Fibroblast of skin of right biceps (primary cell): ENCODE measurements at places on chromosomes 5 and 9.

GRCh38 chr5:159034083-159034824 is 65.5 kb downstream of the EBF1 start:
- no peak for DNase-seq

GRCh38 chr5:8012131-8012977 is 143.4 kb downstream of the MTRR start:
- no peak for DNase-seq

DNA sequence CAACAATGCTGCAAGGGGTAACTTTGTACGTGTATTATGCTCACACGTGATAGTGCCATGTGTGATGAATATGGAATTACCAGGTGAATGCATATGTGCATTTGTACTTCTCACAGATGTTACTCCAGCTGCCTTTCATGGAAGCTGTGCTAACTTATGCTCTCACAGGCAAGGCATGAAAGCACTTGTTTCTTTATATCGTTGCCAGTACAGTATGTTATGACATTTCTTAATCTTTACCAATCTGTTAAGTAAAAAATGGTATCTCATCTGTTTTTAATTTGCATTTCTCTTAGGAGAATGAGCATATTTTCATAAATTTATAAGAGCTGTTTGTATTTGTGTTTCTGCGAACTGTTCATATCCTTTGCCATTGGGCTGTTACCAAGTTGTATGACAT is 311.8 kb upstream of the DMRT1 start:
- DNase-seq: no peak

- DNase-seq: peak; percentile 42
Measured at GRCh38 chr9:77750284-77750683, 102.2 kb upstream of the GNA14 start.

- DNase-seq: no peak
Measured at GRCh38 chr5:35736280-35736679, 118.6 kb downstream of the SPEF2 start.

- no peak for DNase-seq
Measured at GRCh38 chr5:157914151-157914788, 55.3 kb upstream of the CLINT1 start.

GRCh38 chr5:126851501-126852011 is 74.6 kb downstream of the LMNB1 start:
- no peak for DNase-seq

DNA sequence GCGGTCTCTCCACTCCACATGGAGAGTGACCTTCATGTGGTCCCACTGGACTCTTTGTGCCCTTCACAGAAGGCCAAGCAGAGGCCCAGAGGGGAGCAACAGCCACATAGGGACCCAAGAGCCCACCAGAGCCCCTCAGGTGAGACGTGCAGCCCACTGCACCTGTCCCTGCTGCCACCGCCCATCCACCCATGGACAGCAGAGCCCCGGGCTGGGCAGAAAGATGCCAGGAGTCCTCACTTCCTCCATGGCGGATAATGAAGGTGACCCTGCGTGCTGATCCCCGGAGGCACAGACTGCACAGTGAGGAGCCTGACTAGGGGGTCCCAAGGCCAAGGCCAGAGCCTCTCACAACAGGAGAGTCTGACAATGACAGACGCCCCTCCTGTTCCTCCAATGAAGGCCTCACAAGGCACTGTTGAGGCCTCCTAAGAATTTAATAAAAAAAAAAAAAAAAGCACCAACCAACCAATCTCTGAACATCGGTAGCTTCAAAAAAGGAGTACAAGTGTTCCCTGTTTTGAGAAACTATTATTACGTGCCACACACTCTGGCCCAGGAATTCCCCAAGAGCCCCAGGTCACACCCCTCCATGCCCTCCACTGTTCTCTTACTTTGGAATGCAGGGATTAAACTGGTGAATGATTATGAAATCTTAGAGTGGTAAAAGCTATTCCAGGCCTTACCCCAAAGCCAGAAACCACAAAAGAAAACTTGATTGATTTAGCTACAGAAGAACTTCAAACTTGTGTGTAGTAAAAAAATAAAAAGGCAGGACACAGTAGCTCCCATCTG is 2.8 kb upstream of the PPP1R26 start:
- DNase-seq: peak; percentile 14

DNA sequence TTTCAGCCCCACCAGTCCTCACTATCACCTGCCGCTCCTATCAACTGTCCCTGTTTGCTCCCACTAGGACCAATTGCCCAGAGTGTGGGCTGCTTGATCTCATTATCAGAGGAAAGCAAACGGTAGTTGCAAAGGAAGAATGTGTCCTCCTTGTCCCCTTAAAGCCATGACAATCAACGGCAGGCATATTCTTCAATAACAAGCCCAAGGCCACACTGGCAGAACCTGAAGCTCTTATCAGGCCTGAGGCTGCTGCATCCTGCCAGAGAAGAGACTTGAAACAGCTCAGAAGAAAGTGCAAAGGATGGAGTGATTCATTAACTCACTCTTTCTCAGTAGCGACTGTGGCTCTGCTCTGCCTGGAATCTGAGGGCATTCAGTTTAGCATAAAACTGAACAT is 39.2 kb upstream of the MAN2A1 start:
- DNase-seq: no peak

DNA sequence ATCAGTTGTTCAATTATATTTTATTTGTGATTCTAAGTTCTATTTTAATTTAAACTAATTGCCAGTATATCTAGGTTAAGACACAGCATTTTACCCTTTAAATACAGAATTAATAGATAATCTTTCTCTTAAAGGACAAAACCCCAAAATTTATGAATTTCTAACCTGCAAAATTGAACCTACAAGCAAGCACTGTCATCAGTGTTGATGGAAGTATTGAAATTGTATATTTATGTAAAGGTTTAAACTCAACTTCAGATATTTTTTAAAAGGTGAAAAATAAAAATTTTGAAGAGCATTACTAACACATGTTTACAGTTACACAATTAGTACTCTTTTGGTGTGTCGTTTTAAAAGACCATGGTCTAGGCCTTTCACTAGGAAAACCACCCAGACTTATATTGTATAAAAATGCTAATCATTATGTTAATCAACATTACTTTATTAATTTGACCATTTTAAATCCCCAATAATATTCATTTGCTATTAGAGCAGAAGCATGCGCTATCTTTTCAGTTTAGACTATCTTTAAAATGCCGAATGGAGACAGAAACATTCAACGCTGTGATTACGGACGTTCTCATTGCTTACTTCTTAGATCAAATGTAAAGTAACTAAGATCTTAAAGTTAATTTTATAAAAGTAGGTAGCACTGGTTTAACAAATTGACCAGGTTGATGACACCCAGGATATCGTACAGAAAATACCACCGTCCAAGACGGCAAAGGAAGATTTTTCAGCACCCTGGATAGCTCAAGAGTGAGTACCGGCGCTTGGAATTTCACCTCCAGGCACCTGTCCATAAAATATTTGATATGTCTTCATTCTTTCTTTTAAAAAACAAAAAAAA is 3.2 kb downstream of the OTP start:
- no peak for DNase-seq

- no peak for DNase-seq
Measured at GRCh38 chr9:121612511-121612998, 38.9 kb upstream of the DAB2IP start.

DNA sequence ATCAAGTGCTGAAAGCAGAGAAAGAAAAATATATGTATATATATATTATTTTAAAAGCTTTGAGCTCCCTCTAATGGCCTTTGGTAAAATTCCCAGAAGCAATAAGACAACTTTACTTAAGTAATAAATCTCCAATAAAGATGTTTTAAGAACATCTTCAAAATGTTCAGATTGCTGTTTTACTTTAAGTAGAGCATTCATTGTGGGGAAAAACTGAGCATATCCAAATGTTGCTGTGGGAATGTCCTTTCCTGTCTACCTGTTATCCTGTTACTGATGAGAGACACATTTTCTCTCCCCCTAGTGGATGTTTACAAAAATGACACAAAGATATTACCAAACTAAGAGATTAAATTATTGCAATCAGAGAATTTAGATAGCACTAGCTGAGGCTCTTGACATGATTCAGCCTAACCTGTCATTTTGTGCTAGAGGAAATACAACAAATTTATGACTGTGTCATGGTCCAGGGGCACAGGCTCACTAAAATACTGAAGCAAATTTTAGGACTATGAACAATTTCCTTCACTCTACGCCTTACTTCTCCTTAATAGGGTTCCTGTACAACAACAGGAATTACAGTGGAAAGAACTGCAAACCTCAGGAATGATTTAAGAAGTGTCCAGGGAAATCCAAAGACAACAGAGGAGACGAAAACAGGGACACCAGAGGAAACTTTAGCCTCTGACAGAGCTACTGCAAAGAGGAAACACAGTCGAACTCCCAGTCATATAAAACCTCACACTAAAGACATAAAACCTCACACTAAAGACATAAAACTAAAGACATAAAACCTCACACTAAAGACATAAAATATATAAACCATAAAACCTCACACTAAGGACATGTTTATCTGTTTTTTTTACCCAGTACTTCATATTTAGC is 24.3 kb upstream of the PRRC1 start:
- peak; percentile 43 for DNase-seq

DNA sequence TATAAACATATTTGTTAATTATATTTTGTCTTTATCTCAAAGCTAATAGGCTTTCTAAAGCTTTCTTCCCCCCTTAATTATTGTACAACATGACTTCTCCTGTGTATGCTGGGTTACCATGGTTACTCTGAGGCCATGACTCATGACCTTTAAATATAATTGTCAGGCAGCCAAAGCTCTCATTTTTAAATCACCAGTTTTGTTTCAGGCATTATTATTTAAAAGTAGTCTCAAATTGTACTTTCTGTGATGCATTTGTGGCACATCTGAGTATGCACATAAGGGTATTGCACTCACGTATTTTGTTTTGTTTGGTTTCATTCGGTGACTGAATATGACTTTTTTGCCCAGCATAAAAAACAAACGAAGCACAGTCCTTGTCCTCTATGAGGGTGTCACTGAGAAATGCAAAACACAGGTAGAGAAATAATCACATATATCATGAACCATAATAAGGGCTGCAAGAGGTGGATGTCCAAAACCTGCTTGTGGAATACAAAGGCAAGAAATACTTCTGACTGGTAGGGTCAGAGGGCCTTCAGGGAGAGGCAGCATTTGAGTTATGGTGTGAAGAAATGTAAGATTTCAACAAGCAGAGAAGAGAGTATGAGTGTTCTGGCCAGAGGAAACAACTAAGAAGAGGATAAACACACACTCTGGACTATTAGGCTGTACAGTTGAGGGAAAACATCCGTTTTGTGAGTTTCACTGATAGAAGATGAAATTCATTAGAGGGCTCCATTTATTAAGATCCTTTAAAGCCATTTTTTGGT is 2.1 kb downstream of the CCDC192 start:
- peak; percentile 88 for DNase-seq

DNA sequence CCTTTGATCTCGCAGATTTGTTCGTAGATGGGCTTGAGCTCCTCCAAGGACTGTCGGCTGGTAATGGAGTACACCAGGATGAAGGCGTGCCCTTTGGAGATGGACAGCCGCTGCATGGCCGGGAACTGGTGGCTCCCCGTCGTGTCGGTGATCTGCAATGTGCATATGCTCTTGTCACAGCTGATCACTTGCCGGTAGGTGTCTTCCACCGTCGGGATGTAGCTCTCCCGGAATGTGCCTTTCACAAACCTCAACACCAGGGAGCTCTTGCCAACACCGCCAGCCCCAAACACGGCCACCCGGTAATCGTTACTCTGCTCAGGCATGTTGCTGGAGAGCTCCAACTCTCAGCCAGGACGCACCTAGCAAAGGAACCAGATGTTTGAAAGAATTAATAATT is 29.1 kb downstream of the DIRAS2 start:
- no peak for DNase-seq

GRCh38 chr5:139954022-139954421 is 89.1 kb downstream of the NRG2 start:
- DNase-seq: no peak

DNA sequence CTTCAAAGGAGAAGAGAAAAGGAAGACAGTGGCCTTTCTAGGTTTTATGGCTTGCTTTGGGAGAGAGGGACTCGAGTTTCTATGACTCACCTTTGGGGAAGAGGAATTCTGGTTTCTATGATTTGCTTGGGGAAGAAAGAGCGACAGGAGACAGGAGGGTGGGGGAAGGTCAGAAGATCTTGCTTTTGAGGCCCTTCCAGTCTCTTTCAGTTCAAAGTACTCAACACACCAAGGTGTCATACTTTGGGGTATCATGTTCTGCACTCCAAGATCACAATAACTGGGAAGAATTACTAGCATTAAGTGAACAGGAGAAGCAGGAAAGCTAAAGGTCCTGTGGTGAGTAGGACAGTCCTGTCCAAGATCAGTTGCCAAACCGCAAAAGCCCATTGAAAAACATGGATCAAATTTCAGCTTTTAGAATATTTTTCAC is 324.5 kb downstream of the ARHGEF28 start:
- peak; percentile 71 for DNase-seq

- DNase-seq: no peak
Measured at GRCh38 chr5:50808406-50808805, 142.0 kb downstream of the PARP8 start.

DNA sequence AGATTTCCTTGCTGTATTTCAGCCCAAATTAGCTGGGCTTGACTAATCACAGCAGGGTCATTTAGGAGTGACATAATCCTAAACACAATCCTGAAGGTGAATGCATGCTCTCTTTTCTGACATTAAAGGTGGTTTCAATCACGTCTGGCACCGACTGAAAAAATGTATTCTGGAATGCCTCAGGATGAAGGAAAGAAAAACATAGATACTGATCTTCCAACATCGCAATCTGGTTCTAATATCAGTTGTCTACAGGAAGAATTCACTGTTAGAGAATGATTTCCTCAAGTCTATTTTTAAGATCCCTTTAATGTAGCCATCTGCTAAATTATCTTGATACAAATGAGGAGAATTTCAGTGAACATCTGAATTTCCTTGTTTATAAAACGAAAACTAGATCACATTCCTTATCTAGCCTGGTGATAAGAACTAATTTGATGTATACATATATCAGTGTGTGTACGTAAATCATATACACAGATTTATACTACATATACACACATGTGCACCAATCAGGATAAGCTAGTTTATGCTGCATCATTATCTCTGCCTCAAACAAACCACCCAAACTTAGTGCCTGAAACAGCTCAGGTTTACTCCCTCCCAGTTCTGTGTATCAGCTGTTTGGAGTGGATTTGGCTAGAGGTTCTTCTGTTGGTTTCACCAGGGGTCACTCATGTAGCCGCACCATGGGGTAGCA is 31.3 kb upstream of the TAS2R1 start:
- DNase-seq: peak; percentile 85

GRCh38 chr5:76345582-76345981 is 57.5 kb upstream of the IQGAP2 start:
- DNase-seq: no peak

DNA sequence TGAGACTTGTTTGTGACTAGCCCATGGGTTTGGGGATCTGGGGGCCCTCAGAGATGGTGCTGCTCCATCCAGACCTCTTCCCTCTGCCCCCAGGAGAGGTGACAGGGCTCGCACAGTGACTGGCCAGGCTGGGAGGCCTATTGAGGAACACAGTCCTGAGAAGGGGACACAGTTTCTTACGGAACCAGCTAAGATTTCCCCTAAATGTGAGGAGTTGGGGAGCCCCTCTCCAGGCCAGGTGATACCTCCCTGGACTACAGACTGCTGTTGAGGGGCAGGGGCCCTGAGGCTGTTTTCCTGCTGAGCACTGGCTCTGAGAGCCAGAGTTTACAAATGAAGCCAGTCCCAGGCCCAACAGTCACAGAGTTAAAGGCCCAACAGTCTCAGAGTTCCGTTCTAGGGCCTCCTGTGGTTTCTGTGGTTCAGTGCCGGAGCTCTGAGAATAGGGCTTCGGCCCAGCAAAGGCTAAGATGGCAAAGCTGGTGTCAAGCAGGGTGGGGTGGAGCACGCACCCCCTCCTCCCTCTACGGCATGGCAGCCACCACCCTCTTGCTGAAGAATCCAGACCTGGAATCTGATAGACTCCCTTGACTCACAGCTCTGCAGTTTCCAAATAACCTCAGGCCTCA is 1.1 kb upstream of the SEMA4D start:
- DNase-seq: no peak

- DNase-seq: no peak
Measured at GRCh38 chr5:138748630-138749081, 4.6 kb upstream of the CTNNA1 start.
